EH (cell line): ENCODE measurements at places on chromosomes 2 and 18.

- peak; percentile 56 for DNase-seq
These were observed 67.7 kb downstream of the NCK2 start for GRCh38 chr2:105812180-105813044.

GRCh38 chr2:12314127-12314760 is 402.5 kb upstream of the TRIB2 start:
- no peak for DNase-seq

DNA sequence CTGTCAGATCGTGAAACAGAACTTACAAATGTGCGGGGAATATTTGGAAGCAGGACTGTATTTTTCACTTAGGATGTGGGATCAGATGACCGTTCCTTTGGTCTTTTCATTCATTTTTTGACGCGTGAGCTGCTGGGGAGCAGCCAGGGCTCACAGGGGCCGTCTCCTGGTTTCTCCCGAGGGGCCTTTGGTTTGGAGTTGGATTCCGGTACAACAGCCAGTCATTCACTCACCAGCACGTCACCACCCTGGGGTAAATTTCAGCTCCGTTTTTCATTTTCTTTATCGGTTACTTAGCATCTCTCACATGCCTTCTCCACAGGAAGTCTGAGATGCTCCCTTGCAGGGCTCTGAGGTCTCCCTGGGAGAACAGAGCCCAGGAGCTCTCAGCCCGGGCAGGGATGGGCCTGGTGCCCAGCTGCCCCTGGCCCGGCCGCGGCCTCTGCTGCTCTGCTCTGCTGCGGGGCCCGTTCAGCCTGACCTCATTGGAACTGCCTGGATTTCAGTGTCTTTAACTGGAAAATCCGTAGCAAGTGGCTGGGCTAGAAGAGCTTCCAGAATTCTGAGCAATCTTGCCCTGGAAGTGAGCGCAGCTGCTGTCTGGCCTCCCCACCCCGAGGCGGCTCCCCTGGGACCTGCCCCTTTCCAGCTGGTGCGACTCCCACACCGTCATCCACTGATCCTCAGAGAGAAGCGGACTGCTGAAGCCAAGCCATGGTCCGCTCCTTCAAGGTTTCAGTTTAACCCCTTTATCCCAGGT is 335.6 kb downstream of the EIPR1 start:
- DNase-seq: no peak

GRCh38 chr2:209191139-209191538 is 232.7 kb upstream of the MAP2 start:
- no peak for DNase-seq

DNA sequence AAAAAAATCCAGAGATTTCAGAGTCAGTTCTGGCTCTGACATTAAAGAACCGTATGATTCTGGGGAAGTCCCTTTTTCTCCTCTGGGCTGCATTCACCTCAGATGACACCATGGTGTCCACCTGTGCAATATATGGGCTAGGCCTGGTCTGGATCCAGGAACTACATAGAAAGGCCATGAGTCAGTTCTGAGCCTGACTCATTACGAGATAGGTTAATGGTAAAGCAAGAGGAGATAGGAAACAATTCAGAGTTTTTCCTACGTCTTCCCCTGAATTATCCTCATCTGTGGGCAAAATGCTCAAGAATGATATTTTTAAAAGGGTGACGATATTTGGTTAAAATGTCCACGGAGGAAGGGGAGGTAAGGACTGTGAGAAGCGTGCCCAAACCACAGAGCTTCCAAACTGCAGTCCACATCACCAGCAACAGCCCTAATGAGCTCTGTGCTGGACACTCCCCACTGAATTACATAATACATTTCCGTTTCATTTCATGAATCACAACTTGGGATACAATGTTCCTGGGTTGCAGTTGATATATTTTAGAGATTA is 180.1 kb upstream of the OSR1 start:
- peak; percentile 97 for DNase-seq

DNA sequence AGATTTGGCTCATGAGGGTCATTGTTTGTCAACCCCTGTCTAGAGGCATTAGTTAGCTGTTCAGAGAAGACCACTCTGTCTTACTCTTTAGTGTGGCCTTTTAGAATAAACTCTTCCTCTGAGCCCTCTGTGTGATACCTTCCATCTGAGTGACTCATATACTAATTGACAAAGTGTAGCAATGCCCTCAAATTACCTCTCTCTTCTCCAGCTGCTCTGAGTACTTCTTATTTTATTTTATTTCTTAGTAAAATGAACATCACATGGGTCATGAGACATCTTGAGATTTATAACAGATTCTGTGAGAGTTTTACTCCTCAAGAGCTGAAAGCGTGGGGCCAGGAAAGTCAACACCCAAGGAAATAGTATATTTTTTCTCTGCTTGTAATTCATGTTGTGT is 67.4 kb downstream of the KCTD18 start:
- peak; percentile 86 for DNase-seq

DNA sequence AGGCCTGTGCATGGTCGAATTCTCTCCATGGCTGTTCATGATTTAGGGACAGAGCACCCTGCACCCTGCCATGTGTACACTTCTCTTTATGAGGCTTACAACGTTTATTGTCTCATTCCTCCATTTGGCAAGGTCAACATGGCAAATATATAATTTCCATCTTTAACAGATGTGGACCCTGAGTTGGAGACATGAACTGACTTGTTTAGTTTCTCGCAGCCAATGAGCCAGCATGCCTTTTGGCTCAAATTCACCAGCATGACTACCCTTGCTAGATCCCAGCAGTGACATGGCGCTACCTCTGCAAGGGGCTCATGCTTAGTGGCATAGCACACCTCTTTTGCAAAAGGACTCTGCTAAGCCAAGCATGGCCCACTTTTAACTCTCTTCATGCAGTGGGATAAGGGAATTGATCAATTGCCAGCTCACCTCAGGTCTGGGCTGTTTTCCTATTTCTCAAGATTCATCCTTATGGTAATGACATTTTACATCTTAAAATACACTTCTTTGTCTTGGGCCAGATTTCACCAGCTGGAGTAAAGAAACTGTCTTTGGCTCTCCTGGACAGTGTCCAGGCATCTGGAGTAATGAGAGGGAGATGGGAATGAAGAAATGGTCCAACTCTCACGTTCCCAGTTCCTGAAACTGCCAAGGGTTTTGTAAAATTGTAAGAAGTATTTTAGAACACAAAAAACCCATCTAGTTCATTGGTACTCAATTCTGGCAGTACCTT is 159.5 kb downstream of the SETBP1 start:
- DNase-seq: no peak

GRCh38 chr2:23574919-23575654 is 190.1 kb downstream of the KLHL29 start:
- DNase-seq: no peak

DNA sequence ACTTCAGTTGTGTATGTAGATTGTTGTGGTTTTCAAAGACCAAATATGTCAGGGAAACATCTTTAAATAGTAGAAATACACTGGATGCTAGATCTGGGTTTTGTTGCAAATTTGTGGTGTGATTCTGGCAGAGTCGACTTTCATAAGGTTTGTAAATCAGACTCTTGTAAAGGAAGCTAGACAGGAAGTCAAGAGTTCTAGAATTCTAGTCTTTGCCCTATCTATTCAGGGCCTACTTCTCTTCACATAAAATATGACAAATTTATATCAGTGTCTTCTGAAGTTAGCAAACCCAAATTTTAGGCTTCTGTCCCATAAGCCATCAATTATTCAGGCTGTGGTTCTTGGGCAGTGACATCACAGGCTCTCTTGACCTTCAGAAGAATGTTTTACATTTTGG is 1579.2 kb upstream of the PIK3C3 start:
- DNase-seq: peak; percentile 1

- no peak for DNase-seq
These were observed 47.0 kb upstream of the TTC39C start for GRCh38 chr18:23967321-23968089.

GRCh38 chr2:151292141-151292540 is 2.7 kb upstream of the NMI start:
- DNase-seq: no peak

GRCh38 chr2:208135794-208136715 is 6.4 kb upstream of the CRYGC start:
- no peak for DNase-seq

- DNase-seq: peak; percentile 21
These were observed 1.1 kb upstream of the MOB4 start for GRCh38 chr2:197514754-197515153.

- DNase-seq: no peak
These were observed 6.9 kb upstream of the BOK start for GRCh38 chr2:241551599-241551997.

DNA sequence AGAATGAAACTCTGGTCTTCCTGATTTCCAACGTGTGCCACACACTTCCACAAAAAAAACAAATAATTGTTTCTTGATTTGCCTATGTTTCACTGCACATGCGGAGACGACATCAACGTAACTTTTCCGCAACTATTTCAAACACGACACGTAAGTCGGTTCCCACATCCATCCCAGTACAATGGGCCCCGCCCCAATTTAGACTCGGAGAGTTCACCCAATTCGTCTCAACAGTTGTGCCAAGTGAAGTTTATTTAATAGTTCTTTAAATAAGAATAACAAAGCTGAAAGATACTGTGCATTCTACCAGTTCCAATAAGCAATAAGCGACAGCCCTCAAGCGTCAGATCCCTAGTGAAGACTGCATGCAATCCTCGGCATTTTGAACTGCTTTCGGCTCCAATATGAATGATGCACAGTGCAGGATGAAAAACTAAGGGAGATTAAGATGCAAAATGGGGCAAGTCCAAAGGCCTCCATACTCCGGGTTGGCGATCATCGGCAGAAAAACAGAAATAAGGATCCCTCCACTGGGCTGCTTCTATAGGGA is 664 bp downstream of the CCT4 start:
- DNase-seq: peak; percentile 61

DNA sequence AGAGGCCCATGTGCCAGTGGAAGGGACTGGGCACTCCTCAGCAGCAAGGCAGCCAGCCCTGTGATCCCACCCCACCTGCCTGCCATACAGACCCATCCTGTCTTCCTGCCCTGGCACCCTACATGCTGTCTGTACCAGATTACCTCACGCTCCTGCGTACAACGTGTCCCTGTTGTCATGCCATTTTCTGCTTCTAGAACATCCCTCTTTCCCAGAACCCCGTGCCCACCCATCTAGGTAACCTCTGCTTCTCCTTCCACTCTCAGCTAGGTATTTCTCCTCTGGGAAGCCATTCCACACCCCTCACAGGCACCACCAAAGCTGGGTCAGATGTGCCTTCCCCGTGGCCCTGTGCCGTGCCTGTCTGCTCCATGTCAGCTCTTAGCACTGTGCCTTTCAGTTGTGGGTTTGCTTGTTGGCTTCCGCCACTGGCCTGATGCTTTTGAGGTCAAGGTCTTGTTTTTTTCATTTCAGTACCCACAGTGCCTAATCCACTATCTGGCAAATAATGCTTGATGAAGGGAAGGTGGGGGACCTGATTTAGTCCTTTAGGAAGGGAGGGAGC is 71.7 kb upstream of the ALPP start:
- DNase-seq: no peak

GRCh38 chr18:57845605-57846074 is 42.5 kb upstream of the ATP8B1 start:
- no peak for DNase-seq

GRCh38 chr2:105797298-105797819 is 52.6 kb downstream of the NCK2 start:
- peak; percentile 70 for DNase-seq

DNA sequence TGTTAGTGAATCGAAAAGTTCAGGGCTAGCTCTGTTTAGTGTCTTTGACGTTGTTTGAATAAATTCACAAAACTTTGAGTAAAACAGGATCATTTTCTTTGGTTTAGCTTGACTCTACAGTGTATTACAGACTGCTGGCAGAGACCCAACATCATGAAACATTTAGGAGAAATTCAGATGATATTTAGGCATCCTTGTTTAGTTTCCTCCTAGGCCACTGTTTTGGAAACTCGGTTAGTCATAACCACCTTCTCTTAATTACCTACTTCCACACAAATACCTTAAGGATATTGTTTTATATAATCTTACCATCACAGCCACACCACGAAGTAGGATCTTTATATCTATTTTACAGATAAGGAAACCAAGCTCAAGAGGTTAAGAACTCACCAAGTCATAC is 7.8 kb downstream of the LIMS1 start:
- DNase-seq: peak; percentile 78

GRCh38 chr2:151576080-151576479 is 158.2 kb downstream of the NEB start:
- DNase-seq: no peak

GRCh38 chr18:36697905-36698304 is 130.9 kb downstream of the TPGS2 start:
- DNase-seq: peak; percentile 80

- no peak for DNase-seq
These were observed 247.9 kb downstream of the CYRIA start for GRCh38 chr2:16417726-16418125.

- DNase-seq: no peak
These were observed 123.1 kb upstream of the NDUFV2 start for GRCh38 chr18:8979258-8979988.

DNA sequence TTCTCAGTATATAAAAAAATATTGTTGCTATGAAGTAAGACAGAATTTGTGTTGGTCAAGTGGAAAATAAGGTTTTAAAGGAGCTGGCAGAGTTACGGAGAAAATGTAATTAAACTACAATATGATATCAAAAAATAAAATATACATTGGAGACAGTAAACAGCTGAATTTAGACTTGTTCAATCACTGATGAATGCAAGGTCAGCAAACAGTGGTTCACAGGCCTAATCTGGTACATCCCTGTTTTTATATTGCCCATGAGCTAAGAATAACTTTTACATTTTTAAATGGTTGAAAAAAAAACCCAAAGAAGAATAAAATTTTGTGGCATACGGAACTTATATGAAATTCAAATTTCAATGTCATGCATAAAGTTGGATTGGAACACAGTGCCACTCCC is 131.0 kb upstream of the TRIB2 start:
- DNase-seq: no peak
